Stimulated activated CD8-positive, alpha-beta memory T cell treated with anti-CD3 and anti-CD28 coated beads, Interleukin-12 subunit alpha, Interleukin-12 subunit beta, amount 100 ng/mL, for 1 hour (primary cell): ENCODE measurements at places on chromosomes 11 and 22.
A peak's percentile ranks its signal among the peaks of the same experiment; 100 is the strongest.

GRCh38 chr22:39309881-39310714 lies 9.3 kb downstream of the RPL3 start:
- no peak for DNase-seq

DNA sequence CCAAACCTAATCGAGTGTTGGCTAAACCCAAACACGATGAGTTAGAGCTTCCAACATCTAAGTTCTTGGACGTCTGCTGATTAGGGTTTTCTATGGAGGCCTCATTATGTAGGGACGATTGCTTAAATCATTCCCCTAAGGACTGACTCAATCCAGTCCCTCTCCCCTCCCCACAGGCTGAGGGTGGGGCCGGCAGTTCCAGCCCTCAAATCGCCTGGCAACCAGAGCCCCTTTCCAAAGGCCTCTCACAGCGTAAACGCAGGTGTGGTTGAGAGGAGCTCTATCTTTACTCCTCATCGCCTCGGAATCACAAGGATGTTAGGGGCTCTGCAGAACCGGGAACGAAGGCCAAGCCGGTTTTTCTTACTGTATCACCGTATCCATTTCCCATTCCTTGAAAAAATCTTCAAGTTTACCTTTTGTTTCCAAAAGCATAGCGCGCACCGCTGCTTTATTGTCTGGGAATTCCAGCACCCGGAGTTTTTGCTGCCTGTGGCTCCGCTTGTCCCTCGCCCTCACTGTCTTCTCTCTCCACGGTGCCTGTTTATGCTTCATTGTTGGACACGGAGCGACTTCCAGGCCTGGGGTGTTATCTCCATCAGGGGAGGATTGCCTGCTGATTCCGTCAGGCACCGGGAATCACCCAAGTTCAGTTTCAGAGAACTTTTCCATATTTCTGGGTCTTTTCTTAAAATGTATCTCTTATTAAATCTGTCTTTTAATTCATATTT lies 13.8 kb upstream of the IFITM3 start:
- no peak for DNase-seq

DNA sequence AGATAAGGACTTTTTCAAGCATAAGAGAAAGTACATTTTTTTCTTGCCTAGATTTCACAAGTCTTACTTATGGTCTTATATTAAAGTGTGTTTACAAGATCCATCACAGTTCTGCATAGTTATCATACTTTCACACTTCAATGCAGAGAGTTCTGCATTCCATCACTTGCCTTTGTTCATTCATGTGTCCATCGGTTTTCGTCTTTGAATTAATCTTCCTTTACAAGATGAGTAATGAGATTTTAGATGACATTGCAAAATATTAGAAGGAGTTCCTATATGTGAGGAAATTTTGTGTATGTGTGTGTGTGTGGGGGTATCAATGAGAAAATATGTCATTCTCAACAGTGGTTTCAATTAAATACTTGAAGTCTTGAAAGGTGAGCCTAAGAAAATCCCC lies 98.1 kb upstream of the GUCY1A2 start:
- DNase-seq, result no peak

DNA sequence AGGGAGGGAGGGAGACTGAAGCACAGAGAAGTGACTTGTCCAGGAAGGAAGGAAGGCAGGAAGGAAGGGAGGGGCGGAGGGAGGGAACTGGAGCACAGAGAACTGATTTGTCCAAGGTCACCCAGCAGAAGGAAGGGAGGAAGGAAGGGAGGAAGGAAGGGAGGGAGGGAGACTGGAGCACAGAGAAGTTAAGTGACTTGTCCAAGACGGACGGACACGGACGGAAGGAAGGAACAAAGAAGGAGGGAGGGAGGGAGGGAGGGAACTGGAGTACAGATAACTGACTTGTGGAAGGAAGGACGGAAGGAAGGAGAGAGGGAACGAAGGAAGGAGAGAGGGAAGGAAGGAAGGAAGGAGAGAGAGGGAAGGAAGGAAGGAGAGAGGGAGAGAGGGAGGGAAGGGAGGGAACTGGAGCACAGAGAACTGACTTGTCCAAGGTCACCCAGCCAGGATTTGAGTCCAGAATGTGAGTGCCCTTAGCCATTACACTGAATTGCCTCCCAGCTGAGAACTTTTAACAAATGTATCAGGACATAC lies 1.5 kb downstream of the SLC35F2 start:
- DNase-seq, result no peak

DNA sequence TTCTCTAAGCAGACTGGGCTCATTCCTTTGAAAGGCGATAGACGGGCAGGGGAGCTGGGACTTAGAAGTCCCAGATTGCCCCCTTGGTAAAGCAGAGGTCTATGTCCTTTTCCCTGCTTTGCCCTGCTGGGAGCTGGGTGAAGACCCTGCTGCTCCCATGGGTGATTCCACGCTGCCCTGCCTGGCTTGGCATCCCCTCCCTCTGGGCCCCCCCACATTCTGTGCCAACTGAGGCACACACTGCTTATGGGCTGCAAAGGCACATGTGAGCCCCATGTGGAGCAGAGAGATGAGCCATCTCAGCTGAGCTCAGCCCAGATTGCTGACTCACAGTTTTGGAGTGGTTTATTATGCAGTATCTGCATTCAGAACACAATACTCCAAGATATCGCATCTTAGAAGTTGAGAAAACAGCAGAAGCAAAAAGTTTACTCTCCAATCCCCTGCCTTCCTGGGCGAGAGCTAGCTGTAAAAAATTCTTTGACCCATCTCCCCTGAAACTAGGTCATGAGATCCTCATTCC lies 127.2 kb downstream of the ST3GAL4 start:
- DNase-seq, result no peak

DNA sequence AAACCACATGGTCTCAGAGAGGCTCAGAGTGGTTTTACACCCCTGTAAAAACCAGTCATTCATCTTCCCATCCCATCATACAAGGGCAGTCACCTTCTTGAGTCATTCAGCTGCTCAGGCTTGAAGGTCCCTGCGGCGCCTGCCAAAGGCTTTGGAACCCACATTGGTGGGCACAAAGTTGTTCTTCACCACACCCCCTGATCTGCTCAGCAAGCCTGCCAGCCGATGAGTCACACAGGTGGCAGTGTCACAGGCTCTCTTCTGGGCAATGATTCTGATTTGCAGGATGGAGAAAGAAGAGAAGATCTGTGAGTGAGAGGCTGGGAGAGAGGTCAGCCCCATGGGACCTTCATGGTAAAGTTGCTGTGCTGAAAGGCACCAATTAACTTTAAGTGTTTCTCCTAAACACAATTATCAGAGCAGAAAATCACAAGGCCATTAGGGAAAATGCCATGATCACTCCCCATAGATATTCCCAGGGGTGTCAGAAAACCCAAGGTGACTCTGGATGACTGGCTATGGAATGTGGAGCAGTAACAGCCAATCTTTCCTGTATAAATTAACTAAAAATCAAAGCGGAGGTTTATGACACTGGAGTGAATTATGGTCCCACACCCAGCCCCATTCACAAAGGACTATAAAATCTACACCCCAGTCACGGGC lies 4.4 kb downstream of the CALCA start:
- DNase-seq, result no peak

- peak; percentile 73 for DNase-seq
These were observed at the start of gene PHF21A for GRCh38 chr11:46121301-46121723. Gene PHF21A (minus strand): TSS chr11:46121454. CDS start chr11:46084219, 37,235 bp downstream.

DNA sequence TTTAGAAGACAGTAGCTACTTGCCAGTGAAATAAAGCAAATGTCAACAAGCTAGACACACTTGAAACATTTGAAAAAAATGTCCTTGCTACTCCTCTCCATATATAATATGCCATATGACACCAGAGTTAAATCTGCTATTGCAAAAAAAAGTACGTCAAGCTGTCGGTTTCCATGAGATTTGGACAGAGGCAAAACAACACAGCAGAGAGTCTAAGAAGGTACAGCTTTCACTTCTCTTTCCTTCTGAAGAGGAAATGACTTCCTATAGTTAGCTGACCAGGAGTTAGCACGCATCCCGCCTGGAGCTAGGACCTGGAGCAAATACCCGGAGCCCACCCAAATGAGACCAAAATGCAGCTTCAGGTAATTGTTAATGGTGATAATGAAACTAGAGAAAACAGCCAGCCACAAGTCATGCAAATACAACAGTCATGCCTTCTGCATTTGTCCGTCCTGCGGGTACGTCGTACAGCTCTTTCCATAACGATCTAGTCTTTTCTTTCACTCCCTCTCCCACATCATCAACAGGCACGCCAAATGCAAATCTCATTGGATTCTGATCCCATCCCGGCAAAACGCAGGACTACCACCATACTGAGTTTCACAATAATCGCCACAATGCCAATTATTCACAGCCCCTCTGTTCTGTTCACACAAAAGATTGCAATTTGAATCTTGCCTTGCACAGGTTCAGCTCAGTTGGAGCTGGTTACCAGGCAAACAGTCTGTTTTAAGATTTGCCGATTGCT lies 395.0 kb upstream of the CCDC90B start:
- DNase-seq, result no peak

GRCh38 chr22:40183029-40183581 lies 5.4 kb downstream of the TNRC6B start:
- no peak for DNase-seq

DNA sequence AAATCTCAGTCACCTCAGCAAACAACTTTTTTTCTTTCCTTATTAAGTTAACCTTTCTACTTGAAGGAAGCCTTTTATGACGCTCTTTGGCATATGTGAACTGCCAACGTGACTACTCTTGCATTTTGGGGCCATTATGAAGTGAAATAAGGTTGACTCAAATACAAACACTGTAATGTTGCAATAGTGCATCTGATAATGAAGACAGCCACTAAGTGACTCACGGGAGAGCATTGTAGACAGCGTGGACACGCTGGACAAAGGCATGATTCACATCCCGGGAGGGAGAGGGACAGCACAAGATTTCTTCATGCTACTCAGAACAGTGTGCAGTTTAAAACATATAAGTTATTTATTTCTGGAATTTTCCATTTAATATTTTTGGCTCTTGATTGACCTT lies 560.8 kb downstream of the ETS1 start:
- DNase-seq, result no peak

DNA sequence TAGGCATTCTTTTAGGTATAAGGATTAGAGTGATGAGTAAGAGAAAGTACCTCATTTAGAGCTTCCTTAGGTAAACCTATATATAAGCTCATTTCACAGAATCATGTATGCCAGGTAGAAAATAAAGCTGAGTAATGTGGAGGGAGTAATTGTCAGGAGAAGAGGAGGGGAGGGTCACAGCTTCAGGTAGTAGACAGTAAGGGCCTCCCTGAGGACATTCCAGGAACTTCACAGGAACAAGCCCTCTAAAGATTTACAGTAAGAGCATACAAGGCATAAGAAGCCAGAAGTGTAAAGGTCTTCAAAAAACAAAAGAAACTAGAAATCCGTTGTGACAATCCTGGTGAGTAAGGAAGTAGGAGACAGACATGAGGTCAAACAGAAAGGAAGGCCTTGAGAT lies 57.6 kb downstream of the USP47 start:
- DNase-seq, result no peak

GRCh38 chr11:112366012-112366411 lies 105.4 kb upstream of the PLET1 start:
- DNase-seq, result no peak

DNA sequence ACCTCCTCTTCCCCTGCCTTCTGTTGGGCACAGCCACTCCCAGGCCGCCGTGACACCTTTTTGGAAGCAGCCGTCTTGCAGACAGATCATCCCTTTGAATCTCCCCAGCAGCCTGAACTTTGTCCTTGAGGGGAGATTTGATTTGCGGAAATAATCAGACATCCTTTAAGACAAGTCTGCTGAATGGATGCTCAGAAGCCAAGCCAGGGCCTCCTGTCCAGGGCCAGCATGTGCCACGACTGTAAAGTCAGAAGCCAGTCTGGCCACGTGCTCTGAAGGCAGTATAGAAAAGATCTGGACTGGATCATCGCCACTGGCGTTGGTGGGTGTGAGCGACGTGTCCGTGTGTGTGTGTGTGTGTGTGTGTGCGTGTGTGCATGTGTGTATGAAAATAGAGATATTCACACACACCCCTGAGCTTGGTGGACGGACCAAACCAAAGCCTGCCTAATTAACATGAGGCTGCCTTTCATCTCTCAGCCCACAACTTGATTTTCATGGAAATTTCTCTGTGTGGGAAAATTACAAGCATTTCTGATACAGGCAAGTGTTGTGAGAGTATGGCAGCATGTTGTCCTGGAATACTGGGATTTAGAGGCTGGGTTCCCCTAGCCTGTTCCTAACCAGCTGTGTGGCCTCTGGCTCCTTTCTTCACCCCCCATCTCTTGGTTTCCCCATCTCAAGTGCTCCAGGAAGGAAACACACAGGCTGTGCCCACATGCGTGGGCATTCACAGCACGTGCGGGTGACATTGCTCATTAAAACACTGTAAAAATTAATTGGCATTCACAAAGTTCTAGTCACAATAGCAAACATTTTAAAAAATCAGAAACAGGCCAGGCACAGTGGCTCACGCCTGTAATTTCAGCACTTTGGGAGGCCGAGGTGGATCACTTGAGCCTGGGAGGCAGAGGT lies 61.8 kb upstream of the WNT7B start:
- DNase-seq, result no peak

DNA sequence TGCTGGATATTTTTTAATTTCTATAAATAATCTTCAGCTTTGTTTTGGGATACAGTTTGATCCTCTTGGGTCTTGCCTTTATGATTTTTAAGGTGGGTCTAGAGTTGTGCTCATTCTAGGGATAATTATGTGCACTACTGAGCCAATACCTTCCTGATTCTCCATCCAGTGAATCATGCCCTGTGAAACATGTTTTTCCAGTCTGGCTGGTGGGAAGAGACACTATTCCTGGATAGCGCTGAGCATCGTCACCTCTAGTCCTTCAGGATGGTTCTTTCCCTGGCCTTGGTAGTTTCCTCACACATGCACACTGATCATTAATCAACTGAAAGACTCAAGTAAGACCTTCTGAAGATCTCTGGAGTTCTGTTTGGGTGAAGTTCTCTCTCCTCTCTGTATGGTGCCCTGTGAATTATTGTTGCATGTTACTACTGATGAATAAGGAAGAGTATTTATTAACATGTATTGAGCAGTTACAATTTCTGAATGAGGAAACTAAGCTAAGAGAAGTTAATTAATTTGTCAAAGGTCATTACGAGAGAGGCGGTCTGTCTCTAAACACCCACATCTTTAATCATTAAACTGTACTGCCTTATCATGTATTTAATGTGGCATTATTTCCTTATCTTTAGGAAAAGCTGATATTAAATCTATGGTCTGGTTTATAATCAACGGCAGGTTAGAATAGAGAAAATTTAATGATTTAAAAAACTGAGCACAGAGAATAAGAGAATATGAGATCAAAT lies 39.1 kb upstream of the LIPT2 start:
- DNase-seq, result no peak

- no peak for DNase-seq
These were observed 244.5 kb upstream of the MPPED2 start for GRCh38 chr11:30830681-30831080.

- DNase-seq, result no peak
These were observed 65.5 kb downstream of the USP35 start for GRCh38 chr11:78254268-78254667.
